ENCODE measurements at places on chromosomes 6 and 20. TPM values are rescaled to one million over a fixed set of nuclear protein-coding genes. Genes with fewer than 3 reads are reported as not detected.
A peak's percentile ranks its signal among the peaks of the same experiment; 100 is the strongest.

The CLPSL2 gene
- total RNA-seq, result not detected

The TCF15 gene
- 2.3 TPM for total RNA-seq

- H3K27ac ChIP-seq, result no peak overlapping the region
- H3K27me3 ChIP-seq, result no peaks in the 10 kb centered on the region
- no peaks in the 10 kb centered on the region for H3K36me3 ChIP-seq
- DNase-seq, result peak; percentile 39
- peaks cover 6% of the 10 kb centered on the region for H3K4me1 ChIP-seq
- H3K4me3 ChIP-seq, result no peak overlapping the region
These were observed 169.6 kb downstream of the THBS2 start for GRCh38 chr6:169084067-169084466.

GRCh38 chr20:3866464-3866863 is 19.8 kb downstream of the MAVS start:
- no peaks in the 10 kb centered on the region for H3K4me1 ChIP-seq
- no peaks in the 10 kb centered on the region for H3K27me3 ChIP-seq
- H3K27ac ChIP-seq, result no peak overlapping the region
- H3K36me3 ChIP-seq, result peaks cover 52% of the 10 kb centered on the region
- DNase-seq, result no peak
- H3K4me3 ChIP-seq, result no peak overlapping the region

The SRPK1 gene
- 25.4 TPM for total RNA-seq

The GPR6 gene
- total RNA-seq, result not detected

The ECT2L gene
- 0.19 TPM for total RNA-seq

GRCh38 chr20:49483018-49483695 is 689 bp upstream of the KCNB1 start:
- H3K27ac ChIP-seq, result peak overlapping the region; percentile 89
- no peaks in the 10 kb centered on the region for H3K36me3 ChIP-seq
- no peaks in the 10 kb centered on the region for H3K27me3 ChIP-seq

The NKAIN2 gene
- total RNA-seq, result 0.66 TPM

DNA sequence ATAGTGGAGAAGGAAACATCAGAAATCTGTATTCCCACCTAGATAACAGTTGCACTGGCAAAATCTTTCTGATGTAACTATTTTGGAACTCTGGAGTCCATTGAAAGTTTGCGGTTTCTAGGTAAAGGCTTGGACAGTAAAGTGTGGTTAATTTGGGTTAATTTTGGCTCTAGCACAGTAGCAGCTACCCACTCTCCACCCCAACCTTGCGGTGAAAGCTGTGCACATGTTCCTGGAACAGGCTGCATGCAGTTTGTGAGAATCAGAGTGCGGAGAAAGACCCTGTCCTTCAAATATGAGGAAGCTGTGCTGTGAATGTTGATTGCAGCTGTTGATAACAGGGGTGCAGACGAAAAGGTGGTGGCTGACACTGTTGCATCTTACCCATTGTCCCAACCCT is 38.4 kb downstream of the SMOC2 start:
- H3K27me3 ChIP-seq, result no peaks in the 10 kb centered on the region
- no peaks in the 10 kb centered on the region for H3K36me3 ChIP-seq
- H3K4me1 ChIP-seq, result no peaks in the 10 kb centered on the region
- no peak for DNase-seq
- no peak overlapping the region for H3K4me3 ChIP-seq

DNA sequence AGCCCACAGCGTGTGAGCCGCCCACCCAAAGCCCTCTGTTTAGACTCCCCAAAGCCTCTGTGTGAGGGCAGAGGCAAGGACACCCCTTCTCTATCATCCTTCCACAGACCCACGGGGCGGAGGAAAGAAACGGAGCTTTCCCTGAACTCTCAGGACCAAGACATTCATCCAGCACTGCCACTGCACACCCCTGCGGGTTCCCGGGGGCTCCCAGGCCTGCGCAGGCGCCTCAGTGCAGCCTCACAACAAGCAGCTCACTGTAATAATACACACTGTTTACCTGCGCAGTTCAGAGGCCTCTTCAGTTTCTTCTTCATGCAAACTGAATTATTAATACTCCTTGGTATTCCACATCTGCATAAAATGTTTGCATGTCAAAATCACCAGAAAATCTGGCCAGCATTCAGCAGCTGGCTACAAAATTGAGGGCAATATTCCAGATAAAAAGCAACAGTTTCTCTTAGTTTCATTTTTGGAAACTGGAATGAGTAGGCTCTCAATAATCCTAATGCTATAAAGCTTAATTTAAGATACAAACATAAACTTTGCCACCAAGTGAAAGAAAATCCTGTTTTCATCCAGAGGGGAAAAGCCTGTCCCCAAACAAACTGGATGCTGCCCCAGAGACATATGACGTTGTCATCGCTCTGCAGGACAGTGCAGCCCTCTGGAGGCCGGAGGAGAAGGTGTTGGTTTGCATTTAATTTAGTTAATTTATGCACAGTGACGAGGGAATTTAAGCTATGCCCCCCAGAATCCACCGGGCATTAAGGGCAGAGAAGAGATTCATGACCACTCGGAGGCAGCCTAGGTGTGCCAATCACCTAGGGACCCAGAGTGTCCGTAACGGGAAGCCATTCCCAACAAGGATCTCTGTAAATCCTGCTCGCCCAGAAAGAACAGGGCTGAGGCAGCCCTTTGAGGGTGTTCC is 45.3 kb downstream of the NINL start:
- DNase-seq, result no peak
- H3K27me3 ChIP-seq, result no peaks in the 10 kb centered on the region
- H3K36me3 ChIP-seq, result no peaks in the 10 kb centered on the region
- peak overlapping the region; percentile 39 for H3K27ac ChIP-seq

Measured in esophagus muscularis mucosa (tissue), 4 donors.